ENCODE measurements at places on chromosomes 13 and 19.
A peak's percentile ranks its signal among the peaks of the same experiment; 100 is the strongest.

- DNase-seq: peak; percentile 96
Measured at GRCh38 chr13:23469951-23470421, 36.5 kb upstream of the SACS start.

GRCh38 chr19:48479686-48480085 is 10.5 kb downstream of the CYTH2 start:
- DNase-seq: no peak

- DNase-seq: peak; percentile 11
Measured at GRCh38 chr13:103140001-103140671, 73.9 kb upstream of the SLC10A2 start.

GRCh38 chr13:36130552-36131221 is 495 bp downstream of the DCLK1 start:
- DNase-seq: peak; percentile 15

DNA sequence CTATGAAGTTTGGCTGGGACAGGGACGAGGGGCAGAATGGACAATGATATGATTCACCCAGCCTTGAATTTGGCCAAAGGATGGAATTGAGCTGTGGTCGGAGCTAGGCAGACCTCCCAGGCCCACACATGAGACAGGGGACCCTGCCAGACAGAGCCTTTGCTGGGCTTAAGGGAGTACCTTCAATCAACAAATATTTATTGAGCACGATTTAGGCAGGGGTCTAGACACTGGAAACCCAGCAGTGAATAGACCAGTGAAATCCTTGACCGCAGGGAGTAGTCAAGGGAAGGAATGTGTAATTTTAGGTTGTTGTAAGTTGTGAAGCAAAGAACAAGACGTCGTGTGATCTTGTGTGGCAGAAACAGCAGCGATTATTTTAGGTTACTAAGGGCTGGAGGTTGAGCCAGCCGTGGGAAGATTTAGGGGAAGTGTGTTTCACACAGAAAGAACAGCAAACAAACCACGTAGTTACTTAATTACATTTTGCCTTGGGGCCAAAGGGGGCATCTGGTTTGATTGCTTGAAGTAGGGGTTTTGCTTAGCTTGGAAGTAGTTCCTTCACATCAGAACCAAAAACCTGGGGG is 16.9 kb upstream of the AP1M2 start:
- DNase-seq: no peak

GRCh38 chr19:947707-948539 is 22.1 kb downstream of the ARID3A start:
- DNase-seq: no peak

DNA sequence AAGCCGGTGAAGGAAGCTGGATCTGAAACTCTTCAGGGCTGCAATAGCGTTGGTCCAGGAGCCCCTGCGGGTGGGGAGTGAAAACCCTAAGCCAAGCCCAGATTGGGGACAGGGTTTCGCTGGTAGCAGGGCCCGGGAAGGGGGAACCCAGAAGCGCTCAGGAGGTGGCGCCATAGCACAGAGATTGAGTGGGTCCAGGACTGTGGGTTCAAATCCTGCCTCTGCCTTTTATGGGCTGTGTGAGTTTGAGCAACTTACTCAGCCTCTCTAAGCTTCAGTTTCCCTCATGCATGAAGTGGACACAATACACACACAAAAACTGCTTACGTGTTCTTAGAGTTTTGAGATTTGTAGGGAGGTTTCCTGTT is 8.3 kb upstream of the SYCN start:
- DNase-seq: peak; percentile 8

- DNase-seq: no peak
Measured at GRCh38 chr13:26457212-26457611, 100.3 kb upstream of the WASF3 start.

DNA sequence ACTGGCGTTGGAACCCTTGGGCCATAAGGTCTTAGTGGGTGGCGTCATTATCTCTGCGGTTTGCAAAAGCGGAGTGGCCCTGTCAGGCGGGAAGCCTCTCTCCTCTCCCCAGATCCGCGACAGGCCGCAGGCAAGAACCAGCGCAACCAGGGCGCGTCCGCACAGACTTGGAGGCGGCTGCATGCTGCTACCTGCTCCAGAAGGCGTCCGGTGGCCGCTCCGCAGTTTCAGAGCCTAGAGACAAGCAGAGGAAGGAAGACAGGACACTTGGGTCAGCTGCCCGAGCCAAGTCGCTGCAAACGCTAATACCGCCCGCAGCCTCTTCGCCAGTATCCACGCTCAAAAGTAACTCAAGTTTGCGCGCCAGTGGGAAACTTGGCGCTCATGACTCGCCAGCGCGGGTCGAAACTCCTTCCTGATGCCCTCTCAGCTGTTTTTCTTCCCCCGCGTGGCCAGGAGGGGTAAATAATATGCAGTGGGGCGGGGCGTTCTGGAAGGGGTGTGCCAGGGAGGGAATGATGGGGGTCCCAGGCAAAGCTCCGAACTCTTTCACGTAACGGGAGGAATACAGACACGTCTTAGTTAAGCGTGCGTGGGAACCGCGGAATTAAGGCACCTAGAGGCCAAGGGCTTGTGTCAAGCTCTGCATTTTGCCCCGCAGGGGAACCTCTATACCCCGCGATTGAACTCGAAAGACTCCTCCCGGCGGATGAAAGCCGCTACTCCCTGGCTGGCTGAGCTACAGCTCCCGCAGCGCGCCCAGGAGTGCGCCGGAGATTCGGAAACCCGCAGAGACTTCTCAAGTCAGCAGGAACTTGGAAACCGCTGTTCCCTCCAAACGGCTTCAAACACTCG is at the start of gene EDNRB:
Gene EDNRB (minus strand): TSS at position 441 of the 855 bp plus-strand sequence. CDS start 258 bp downstream, at position 183.
- DNase-seq: peak; percentile 13

DNA sequence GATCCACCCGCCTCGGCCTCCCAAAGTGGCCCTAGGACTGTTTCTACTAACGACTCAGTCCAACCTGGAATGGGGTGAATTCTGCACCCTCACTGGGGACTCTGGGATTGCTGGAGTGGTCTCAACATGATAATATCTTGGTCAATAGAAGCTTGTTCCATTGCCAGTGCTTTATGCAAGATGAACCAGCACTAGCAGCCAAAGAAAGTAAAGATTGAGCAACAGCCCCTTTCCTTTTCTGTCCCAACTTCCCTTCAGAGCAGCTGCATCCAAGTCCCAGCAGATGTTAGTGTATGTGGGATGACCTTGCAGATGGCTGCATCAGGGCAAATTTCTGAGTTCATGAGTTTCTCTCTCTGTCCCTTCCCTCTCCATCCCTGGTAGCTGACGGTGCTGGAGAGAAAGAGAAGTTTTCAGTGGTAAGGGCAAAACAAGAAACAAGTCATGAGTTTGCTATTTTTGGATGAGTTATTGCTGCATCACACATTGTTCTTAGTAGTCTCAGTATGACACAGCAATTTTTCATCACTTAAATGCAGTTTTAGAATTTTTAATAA is 183.6 kb upstream of the EDNRB start:
- peak; percentile 59 for DNase-seq

DNA sequence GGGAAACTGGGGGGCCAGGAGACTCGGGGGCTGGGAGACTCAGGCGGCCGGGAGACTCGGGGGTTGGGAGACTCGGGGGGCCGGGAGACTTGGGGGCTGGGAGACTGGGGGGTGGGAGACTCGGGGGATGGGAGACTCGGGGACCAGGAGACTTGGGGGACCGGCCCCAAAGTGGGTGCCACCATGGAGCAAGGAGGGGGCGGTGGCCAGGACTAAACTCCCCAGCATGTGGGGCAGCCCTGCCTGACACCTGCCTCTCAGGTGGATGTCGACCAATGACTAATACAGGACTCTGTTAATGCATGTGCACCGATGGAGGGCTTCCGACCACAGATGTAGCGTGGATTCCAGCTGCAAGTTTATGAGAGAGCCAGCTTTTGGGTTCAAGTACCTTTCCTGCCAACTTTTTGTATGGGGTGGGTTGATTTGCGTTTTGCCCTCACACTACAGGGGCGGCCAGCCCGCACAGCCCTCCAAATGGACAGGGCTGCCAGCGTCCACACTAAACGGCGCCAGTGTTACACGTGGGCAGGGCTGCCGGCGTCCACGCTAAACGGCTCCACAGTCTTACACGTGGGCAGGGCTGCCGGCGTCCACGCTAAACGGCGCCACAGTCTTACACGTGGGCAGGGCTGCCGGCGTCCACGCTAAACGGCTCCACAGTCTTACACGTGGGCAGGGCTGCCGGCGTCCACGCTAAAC is 62.2 kb downstream of the RASA3 start:
- no peak for DNase-seq

DNA sequence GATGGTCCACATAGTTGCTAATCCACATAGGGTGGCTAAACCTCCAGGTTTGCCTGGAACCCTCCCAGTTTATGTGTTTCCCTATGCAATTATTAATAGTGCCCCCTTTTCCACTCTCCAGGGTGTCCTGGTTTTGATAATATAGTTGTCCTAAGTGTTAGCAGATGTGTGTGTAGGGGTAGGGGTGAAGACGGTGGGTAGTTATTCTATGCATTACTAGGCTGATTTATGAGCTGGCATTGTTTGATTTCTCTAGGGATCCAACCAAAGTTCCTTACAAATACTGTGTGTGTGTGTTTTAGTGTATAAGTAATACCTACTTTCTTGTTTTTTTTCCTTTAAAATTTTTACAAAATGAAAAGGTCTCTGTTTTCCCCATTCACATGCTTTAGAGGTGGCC is 21.1 kb downstream of the GTF2F2 start:
- DNase-seq: peak; percentile 15

DNA sequence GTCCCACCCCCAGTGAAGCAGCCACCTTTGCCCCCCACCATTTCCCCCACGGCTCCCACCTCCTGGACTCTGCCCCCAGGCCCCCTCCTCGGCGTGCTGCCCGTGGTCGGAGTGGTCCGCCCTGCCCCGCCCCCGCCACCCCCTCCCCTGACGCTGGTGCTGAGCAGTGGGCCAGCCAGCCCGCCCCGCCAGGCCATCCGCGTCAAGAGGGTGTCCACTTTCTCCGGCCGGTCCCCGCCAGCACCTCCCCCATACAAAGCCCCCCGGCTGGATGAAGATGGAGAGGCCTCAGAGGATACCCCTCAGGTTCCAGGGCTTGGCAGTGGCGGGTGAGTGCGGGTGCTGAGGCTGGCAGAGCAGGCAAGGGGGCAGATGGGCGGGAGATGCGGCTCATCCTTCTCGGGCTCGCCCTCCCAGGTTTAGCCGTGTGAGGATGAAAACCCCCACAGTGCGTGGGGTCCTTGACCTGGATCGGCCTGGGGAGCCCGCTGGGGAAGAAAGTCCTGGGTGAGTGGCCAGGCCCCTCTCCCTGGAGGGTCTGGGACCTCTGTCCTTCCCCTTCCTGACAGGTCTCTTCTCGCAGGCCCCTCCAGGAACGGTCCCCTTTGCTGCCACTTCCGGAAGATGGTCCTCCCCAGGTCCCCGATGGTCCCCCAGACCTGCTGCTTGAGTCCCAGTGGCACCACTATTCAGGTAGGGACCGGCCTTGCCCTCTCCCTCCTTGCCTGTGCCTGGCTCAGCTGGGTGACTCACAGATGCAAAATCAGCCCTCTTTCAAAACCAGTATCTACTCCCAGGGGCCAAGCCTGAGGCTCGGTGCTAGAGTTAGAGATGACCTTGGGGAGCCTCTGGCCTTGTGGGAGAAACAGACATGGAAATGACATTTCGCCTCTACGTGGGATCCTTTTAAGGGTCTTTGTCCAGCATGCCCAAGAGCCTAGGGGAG is 8.8 kb downstream of the IGFLR1 start:
- no peak for DNase-seq

DNA sequence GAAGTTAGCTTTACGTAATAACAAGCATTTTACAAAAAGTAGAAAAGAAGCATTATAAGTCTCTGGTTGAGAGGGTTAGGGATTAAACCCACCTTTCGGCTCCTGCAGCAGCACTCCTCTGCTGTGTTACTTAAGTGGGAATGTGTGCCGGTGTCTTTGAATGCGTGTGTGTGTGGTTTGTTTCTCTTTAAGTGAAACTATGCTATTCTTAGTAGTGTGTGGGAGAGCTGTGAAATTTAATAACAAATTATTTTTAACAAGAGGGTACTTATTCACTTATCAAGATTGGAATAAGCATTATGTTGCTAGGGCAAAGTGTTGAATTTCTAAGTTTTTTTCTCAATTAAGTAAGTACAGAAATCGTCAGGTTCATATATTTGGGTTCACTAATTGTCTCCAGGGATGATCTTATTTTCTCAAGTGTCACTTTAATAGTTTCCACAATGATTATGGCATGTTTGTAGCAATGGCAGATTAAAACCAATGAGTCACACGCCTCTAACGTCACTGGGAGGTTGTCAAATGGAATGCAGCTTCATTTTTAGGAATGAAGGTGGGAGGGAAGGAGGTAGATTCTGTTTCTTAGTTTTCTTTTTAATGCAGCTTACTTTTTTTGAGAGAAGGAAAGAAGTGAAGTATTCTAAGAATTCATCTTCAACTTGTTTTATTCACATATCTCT is 151.3 kb downstream of the LMO7 start:
- DNase-seq: peak; percentile 66

DNA sequence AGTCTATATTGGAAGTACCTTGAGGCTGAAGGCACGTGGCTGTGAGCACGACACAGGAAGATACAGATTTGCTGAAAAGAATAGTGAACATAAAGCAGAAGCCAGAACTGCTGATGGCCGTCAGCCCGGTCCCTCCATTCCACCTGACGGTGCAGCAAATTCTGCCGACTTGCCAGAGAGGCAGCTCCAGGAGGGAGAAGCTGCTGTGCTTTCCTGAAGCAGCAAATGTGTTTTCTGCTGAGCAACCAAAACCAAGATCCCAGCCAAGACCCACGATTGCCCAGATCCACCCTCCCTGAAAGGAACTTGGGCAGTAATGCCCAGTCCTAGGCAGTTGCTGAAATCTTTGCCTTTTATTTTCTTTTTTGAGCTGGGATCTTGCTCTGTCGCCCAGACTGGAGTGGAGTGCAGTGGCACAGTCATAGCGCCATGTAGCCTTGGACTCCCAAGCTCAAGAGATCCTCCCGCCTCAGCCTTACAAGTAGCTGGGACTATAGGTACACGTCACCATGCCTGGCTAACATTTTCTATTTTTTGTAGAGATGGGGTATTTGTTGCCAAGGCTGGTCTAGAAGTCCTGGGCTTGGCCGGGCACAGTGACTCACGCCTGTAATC is 7.0 kb upstream of the RCN3 start:
- no peak for DNase-seq

DNA sequence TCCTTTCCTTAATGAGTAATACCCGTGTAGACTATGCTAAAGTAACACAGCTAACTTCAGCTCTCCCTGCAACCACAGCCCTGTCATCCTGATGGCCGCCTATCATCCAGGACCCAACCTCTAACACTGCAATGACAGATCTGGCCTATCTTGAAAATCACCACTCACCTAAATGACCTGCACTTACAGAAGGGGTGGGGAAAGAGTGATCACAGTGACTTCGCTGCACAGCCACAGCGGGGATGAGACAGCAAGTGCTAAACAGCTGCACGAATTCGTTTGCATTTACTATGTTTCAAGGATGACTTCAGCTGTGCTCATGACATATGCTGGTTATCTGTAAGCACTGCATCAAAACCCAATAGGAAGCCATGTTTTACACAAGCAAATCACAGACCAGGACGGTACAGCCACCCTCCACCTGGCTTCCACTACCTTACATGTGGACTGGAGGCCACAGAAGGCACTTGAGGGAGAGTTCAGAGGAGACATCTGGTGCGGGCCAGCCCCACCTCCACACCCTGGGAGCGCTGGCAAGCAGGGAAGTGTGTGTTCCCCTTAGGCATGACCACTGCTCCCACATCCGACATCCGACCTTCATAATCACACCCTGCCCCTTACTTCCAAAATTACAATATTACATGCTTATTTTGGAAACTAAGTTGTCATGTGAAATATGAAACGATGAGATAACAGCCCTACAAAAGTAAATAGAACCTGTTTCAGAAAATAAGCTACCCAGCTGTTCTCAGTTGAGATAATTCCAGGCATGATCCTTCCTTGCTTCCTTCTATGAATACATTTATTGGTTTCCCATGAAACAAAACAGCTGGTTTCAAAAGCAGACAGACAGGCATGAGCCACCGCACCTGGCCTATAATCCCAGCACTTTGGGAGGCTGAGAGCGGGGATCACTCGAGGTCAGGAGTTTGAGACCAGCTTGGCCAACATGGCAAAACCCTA is 95.7 kb downstream of the STK24 start:
- DNase-seq: no peak

All from fibroblast of skin of scalp (primary cell).